ENCODE measurements at places on chromosomes 7 and 10.
A peak's percentile ranks its signal among the peaks of the same experiment; 100 is the strongest.

- DNase-seq: no peak
Measured at GRCh38 chr7:112152186-112152585, 54.0 kb downstream of the DOCK4 start.

- DNase-seq: no peak
Measured at GRCh38 chr10:133489816-133490588, 36.3 kb downstream of the SCART1 start.

GRCh38 chr7:29853789-29854188, 47.5 kb downstream of the WIPF3 start:
- DNase-seq: no peak

GRCh38 chr10:33772370-33773252, 438.1 kb upstream of the NRP1 start:
- DNase-seq: peak; percentile 28

- no peak for DNase-seq
Measured at GRCh38 chr7:561631-562373, 42.2 kb upstream of the PDGFA start.

GRCh38 chr7:47949703-47950102, 1.4 kb upstream of the PKD1L1 start:
- no peak for DNase-seq

DNA sequence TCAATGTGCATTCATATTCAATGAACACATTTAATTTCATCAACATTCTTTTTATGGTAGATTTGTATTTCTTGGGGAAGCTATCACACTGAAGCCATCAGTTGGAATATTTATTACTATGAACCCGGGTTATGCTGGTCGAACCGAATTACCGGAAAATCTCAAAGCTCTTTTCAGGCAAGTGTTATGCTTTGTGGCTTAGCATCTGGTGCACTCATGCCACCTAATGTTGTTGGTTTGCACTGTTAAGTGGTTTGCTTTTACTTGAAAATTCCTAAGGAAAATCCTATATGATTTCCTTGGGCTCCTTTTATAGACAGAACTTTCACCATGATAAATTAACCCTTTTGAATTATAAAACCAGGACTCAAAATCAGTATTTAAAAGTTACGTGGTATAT, 147.9 kb downstream of the DNAH11 start:
- no peak for DNase-seq

DNA sequence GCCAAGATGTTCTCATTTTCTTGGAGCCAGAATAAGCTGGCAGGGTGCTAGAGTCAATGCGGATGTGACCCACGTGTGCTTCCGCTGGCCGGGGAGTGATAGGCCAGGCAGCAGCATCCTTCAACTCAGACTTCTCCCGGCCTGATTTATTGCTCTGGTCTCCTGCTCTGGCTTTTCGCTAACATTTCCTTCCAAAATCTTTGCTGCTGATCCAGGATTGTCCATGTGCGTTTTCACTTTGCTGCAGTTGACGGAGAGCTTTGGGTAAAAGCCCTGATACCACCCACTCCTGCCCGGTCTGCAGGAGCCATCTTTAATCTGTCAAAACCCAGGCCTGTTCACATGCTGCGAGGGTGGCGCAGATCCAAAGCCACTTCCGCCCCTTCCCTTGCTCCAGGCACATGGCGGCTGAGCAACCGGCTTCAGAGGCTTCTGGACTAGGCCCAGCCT, 106.8 kb downstream of the CYP26A1 start:
- DNase-seq: no peak

DNA sequence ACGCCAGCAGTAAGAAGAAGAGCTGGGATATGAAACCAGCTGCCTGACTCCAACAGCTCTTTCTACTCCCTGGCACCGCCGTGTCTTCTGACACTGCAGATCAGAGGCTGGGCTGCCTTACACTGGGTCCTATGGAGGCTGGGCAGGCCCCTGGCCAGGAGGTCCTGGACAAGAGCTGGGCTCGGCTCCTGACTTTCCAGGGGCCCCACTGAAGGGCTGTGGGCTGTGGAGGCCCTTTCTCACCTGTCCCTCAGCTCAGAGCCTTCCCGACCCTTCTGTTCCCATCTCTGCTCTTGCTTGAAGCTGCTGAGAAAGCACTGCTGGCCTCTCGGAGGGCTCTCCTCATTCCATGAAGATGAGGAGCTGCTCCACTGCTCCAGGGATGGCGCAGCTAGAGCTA, 85.9 kb upstream of the UNC5B start:
- DNase-seq: no peak

DNA sequence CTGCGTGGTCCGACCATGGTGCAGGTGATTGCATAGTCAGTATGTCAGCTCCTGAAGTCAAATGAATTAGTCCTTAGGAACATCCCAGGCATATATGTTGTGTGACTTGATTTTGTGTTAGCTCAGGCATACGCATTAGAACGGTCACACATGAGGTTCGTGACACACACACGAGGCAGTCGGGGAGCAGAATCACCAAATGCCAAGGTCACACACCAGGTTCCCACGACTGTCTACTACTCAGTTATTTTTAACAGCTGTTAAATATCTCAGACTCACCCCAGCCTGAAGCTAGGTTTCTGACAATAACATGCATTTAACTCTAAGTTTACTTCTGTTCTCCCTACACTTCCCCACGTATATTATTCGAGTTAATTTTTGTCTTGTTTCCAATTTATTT, 54.8 kb downstream of the DYNC2I1 start:
- no peak for DNase-seq

GRCh38 chr7:12207046-12207445, 4.0 kb upstream of the TMEM106B start:
- DNase-seq: no peak

- DNase-seq: no peak
Measured at GRCh38 chr10:131200856-131201470, 110.6 kb downstream of the TCERG1L start.

- DNase-seq: no peak
Measured at GRCh38 chr10:28429045-28429444, 103.9 kb upstream of the WAC start.

GRCh38 chr7:139683137-139683921, 94.5 kb downstream of the HIPK2 start:
- no peak for DNase-seq

- no peak for DNase-seq
Measured at GRCh38 chr7:96308950-96309263, 13.0 kb downstream of the SLC25A13 start.

- DNase-seq: no peak
Measured at GRCh38 chr10:49298671-49298982, 343 bp upstream of the C10orf71 start.

- no peak for DNase-seq
Measured at GRCh38 chr10:30058570-30059132, 735 bp downstream of the JCAD start.

- no peak for DNase-seq
Measured at GRCh38 chr10:129192344-129193128, 274.5 kb upstream of the MGMT start.

GRCh38 chr7:40723829-40724228, 589.0 kb downstream of the SUGCT start:
- DNase-seq: no peak

DNA sequence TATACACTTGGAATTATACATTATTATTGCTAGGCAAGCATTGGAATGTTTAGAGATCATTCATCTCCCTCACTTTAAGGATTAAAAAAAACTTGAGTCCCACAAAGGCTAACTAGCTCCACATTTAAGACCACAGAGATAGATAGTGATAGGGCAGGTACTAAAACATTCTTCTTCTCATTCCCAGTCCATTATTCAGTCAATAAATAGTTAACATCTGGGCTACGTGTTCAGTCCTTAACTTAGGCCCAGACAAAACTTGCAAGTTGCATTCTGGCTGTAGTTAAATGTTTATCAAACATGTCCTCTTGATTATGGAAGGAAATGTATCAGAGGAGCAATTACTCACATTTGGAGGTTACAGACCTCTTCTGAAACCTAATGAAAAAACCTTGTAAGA, 2.4 kb downstream of the GNG11 start:
- no peak for DNase-seq

DNA sequence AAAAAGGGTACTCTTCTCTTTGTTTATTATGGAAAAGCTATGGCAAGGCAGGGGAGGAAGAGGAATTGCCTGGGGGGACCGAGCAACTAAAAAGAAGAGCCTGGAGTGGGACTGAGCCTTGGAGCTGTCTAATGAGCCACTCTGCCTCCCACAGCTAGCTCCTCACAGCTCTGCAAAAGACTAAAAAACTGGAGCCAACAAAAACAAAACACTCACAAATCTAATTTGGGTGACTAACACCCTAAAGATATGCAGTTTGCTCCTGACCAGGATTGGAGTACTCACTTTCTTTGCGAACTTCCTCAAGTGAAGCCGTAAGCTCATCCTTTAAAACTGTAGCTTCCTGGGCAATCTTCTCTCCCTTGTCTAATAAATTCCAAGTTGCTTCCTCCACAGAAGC, 89.4 kb downstream of the CTNNA3 start:
- DNase-seq: no peak

- no peak for DNase-seq
Measured at GRCh38 chr10:97666992-97667391, 20.0 kb downstream of the AVPI1 start.

DNA sequence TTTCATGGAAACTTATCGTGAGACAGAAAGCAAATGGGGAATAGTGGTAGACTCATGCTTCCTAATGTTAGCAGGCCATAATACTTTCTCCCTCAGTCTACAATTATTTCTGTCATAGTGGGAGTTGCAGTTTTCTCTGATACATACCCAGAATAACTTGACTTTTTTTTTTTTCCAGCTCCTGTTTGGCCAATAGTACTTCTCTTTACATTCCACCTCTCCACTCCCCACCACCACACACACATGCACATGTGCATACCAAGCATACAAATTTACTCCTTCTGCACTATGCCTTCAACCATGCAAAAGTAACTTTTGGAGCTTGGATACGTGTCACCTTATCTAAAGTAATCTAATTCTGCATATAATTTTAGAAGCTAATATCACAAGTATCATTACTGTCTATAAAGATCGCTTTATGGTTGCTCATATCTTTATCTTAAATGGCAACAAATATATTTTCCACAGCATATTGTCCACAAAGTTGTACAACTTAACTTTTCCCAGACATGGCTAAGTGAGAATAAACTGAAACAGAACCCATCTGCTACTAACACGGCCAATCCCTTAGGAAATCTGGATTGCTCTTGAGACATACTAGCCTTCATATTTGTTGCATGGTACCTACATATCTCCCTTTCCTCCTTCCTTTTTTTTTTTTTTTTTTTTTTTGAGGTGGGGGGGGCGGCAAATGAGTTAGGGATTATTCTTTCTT, 49.0 kb downstream of the TES start:
- no peak for DNase-seq

DNA sequence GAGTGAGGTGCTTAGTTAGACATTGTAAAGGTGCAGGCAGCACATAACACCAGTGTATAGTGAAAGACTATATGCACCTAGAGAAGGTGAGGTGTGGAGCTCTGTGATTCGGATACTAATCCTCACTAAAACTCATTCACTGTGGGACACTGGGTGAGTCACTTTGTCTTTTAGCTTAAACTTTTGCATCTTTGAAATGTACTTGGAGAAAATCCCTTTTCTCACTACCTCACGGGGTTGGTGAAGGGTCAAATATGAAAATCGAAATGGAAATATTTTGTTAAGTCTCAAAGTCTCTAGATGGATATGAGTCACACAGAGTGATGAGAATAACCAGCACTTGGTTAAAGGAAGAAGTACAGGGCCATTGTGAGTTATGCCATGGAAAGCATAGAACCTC, 38.0 kb downstream of the MDFIC start:
- DNase-seq: no peak

DNA sequence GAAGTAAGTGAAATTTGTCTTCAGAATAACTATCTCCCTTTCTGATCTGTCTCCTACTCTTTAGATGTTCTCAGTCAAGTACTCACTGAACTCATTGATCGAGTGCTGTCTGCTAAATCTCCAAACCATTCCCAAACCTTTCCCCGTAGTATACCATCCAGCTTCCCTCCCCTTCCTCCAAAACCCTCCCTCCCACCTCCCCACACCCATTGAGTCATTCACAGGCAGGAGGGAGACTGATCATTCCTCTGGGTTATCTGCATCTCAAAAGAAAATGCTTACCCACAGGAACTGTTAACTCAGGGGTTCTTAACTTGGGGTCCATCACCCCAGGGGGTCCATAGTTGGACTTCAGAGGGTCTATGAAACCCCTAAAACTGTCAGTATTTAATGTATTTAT, 37.4 kb downstream of the GOT1 start:
- DNase-seq: no peak
